ENCODE measurements at places on chromosomes 16 and 17. TPM values are rescaled to one million over a fixed set of nuclear protein-coding genes. Genes with fewer than 3 reads are reported as not detected.

TP53TG3B gene
- not detected for total RNA-seq

DNA sequence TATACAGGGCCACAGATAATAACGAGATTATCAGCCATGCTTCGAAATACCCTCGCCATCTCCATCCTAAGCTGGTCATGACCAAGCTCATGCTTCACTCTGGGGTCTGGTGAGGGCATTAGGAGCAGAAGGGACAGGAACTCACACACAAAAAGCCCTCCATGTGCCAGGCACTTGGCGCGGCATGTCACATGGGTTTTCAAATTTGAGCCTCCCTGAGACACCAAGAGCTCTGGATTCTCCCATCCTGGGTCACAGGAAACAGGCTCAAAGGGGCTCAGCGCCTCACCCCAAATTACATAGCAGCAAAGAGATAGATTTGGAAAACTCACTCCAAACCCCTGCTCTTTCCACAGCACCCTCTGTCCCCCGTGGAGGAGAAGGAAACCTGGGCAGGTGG is 239.5 kb downstream of the GSG1L start:
- no peak for DNase-seq

GRCh38 chr16:17925761-17926160 is 410.8 kb downstream of the NPIPA8 start:
- no peak for DNase-seq

- DNase-seq, result no peak
Measured at GRCh38 chr17:64502021-64502420, 4.1 kb downstream of the DDX5 start.

DNA sequence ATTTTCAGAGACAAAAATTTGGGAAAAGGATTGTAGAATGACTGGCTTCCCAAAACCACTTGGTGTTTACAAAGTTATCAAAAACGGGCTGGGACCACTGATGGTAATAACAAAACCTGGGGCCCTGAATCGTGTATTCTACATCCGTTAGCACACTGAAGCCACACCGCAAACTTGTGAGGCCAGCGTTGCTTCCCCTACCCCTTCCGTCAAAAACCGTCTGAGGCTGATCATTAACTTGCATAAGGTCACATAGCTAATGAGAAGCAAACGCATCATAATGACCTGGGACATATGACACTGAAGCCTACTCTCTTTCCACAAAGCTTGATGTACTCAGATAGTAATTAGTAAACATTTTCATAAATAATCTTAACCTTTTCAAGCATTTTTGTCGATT is 704.3 kb downstream of the MAF start:
- no peak for DNase-seq

ZSCAN10 gene
- total RNA-seq, result 0.57 TPM

KRT36 gene
- not detected for total RNA-seq

DNA sequence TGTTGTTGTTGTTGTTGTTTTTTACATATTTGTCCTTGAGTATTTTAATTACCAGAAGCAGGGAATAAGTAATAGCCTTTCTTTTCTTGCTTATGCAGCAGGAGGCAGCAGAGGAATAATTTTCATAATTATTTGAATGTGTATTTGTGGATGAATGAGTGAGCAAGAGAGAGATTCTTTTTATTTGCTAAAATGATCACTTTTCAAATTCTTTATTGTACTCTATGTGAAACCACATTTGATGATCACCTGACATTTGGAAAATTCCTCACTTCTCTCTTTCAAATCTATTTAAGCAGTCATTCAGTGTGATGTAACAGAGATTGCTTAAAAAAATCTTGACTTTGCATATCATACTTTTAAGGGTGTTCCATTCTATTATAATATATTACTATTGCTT is 223.6 kb downstream of the BCAS3 start:
- DNase-seq, result no peak

- no peak for DNase-seq
Measured at GRCh38 chr16:58346831-58347371, 45.4 kb upstream of the GINS3 start.

RDM1 gene
- 2.4 TPM for total RNA-seq

GRCh38 chr17:21573961-21574610 is 118.2 kb upstream of the KCNJ18 start:
- DNase-seq, result no peak

GJC1 gene
- 18.3 TPM for total RNA-seq

CIBAR2 gene
- total RNA-seq, result not detected

DNA sequence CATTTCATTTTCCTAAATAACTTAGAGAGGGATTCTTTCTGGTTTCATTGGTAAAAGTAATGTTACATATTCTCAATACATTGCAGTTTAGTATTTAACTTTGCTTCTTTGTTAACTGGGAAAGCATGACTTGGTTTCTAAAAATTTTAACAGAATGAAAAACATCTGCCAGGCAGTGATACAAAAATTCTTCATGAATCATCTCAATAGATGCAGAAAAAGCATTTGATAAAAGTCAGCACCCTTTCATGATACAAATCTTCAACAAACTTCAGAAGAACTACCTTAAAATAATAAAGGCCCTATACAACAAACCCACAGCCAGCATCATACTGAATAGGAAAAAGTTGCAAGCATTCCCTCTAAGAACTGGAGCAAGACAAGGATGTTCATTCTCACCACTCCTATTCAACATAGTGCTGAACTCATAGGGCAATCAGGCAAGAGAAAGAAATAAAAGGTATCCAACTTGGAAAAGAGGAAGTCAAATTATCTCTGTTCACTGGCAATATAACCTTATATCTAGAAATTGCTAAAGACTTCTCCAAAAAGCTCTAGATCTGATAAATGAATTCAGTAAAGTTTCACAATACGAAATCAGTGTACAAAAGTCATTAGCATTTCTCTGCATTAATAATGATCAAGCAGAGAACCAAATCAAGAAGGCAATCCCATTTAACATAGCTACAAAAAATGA is 50.4 kb downstream of the SLFN5 start:
- no peak for DNase-seq

SLFN11 gene
- 7.7 TPM for total RNA-seq

- DNase-seq, result no peak
Measured at GRCh38 chr16:70429888-70430666, 8.8 kb downstream of the ST3GAL2 start.

TNK1 gene
- 9.9 TPM for total RNA-seq

GRCh38 chr17:2282297-2282873 is 21.2 kb downstream of the SMG6 start:
- no peak for DNase-seq

HBZ gene
- not detected for total RNA-seq

DNA sequence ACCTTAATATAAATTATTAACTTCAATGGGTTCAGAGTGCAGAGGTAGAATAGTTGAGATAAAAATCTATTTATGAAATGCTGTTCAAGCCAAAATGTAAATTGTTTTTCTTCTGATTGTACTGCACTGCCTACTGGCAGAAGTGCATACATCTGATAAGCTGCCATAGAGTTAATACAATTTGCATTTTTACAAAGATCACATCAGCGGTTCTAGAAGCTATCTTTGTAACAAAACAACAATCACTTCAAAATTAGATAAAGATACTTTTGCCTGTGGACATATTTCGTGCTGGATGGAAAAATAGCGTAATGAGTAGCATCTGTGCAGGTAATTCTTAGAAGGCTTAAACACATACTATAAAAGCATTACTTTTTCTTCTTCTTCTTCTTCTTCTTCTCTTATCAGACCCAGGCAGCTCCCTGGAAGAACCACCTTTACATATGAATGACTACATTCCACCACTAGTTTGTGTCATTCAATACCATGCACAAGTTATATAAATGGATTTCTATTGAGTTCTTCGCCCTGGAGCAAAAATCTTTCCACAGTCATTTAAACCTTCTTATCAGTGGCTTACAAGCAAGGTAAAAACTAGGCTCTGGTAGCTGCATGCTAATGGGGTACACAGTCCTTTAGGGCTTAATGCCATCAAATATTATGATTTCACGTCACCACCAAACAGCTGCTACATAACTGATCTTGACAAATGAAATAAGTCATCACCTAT is 47.0 kb downstream of the SYNRG start:
- no peak for DNase-seq

DNA sequence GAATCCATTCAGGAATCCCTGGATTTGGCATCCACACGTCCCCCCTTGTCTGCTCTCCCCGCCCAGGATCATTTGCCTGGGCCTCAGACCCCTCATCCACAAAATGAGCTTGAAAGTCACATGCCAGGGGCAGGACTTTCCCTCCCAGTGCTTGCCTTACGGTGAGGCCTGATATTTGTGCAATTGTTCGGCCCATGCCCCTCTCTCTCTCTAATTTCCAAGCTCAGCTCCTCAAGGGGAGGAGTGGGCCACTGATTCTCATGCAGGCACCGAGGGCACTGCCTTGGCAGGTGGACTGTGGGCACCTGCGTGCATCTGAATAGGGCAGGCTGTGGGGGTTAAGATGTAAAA is 267.2 kb upstream of the FOXF1 start:
- DNase-seq, result no peak

ARHGAP44 gene
- total RNA-seq, result 15.7 TPM

GRCh38 chr17:15398736-15399331 is 57.4 kb upstream of the TEKT3 start:
- no peak for DNase-seq

DNA sequence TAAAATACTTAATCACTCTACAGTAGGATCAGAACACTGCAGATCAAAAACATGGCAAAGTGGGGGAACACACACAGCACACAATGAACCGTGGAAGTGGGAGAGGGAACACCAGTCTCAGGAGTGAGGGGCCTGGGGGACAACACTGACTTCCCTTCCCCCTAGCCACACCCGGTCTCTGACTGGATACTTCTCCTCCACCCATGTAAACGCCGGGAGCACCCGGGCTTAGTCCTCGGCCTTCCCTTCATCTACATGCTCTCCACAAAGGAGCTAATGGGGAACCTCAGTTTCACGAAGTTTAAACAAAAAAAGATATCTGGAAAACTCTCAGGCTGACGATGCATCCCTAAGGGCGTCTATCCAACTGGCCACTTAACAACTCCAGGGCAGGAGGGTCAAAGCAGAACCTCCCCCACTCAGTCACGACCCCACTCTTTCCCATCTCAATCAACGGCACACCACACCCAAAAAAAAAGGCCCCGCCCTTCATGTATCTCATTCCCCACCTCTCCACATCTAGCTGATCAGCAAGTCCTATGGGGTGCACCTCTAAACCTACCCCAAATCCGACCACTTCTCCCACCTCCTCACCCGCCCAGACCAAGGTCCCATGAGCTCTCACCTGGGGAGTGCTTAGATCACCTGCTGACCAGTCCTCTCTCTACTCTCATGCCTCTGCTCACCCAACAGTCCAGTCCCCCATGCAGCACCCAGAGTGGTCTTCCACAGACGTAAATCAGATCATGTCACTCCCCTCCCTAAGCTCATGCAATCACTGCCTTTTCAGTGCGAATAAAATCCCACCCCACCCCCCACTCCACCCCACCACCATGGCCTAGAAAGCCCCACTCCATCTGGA is 7.4 kb downstream of the ZDHHC7 start:
- no peak for DNase-seq

DNA sequence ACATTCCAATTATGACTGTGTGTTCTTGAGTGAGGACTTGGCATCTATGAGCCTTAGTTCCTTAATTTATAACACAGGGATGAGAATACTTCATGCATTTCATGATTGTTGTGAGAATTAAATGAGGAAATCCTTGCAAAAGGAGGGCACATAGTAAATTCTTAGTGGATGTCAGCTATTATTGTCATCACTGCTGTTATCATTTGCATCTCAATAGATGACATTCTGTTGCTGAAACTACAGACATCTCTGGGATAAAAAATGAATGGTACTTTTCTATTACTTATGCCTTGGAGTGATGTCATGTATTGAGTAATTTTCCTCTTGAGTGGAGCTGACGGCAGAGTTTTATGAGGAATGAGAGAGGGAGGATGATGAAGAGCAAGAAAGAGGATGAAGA is 184.4 kb upstream of the CDH11 start:
- DNase-seq, result no peak

DNA sequence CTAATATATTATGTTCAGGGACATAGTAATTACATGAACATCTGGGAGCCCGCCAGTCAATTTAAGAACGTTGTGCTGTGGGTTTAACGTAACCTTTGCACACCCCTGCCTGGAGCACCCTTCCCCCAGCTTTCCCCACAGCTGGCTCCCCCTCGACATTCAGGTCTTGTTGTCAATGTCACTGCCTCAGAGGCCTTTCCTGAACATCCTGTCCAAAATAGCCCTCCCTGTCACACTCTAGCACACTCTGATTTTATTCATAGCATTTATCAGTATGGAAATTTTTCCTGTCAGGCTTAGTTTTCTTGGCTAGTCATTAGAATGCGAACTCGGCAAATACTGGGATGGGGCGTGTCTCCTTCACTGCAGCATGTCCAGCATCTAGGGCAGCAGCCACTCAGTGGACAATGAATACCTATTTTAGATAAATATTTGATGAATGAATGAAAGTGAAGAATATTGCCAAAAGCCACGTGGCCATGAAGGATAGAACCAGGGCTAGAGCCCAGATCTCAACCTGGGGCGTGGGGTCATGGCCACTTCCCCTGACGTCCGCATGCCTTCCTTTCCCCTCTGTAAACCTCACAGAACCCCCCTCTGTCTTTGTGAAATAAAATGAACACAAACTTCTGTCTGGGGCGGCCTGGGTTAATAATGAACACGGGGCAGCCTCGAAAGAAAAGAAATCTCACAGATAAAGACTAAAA is 10.5 kb downstream of the PIK3R6 start:
- no peak for DNase-seq

- no peak for DNase-seq
Measured at GRCh38 chr17:14469971-14470370, 169.1 kb downstream of the HS3ST3B1 start.

DNA sequence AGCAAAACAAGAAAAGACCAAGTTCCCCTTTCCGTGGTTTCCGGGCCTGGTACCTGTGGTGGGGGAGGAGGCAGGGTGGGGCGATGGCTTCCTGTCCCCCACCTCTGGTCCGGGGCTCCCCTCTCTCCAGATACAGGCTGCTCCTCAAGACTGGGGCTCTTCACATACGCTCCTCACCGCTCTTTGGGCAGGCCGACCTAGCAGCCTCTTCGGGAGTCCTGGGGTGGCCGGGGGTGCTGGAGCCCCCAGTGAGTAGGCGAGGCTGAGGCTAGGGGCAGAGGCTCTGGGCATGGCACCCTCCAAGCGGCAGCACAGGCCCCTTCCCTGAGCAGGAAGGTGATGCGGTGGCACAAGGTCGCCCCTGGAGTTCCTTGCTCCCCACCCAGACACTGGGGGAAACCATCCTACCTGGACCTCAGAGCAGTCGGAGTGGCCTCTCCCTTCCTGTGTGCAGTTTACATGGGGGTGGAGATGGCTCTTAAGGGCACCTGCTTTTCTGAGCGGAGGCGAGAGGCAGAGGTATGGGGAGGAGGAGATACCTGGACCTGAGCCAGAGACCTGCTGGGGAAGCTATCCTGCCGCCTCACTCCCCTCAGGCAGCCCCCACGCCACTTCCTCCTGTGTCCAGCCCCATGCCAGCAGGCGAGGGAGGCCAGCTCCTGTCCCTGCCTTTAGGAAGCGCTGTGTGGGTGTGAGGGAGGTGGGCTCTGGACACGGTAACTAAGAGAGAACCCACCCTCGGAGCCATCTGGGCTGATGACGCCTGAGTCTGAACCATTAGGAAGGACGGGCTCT is 891 bp downstream of the CORO1A start:
- no peak for DNase-seq

CTRL gene
- not detected for total RNA-seq

GRCh38 chr17:21458054-21458453 is 81.9 kb downstream of the KCNJ12 start:
- no peak for DNase-seq

CFAP20 gene
- 77.7 TPM for total RNA-seq
